Uterus (tissue), 4 donors: ENCODE measurements at places on chromosomes 4 and X. TPM values are rescaled to one million over a fixed set of nuclear protein-coding genes. Genes with fewer than 3 reads are reported as not detected.
A peak's percentile ranks its signal among the peaks of the same experiment; 100 is the strongest.

GRCh38 chrX:64842492-64842891, 133.8 kb downstream of the ZC4H2 start:
- no peak overlapping the region for H3K27ac ChIP-seq
- H3K4me3 ChIP-seq = no peak overlapping the region
- no peaks in the 10 kb centered on the region for H3K36me3 ChIP-seq

GRCh38 chr4:165027762-165028402, 3.9 kb upstream of the TRIM60 start:
- no peak for DNase-seq
- no peak overlapping the region for H3K27ac ChIP-seq
- no peaks in the 10 kb centered on the region for H3K27me3 ChIP-seq
- no peaks in the 10 kb centered on the region for H3K4me1 ChIP-seq
- H3K4me3 ChIP-seq = no peak overlapping the region

DNA sequence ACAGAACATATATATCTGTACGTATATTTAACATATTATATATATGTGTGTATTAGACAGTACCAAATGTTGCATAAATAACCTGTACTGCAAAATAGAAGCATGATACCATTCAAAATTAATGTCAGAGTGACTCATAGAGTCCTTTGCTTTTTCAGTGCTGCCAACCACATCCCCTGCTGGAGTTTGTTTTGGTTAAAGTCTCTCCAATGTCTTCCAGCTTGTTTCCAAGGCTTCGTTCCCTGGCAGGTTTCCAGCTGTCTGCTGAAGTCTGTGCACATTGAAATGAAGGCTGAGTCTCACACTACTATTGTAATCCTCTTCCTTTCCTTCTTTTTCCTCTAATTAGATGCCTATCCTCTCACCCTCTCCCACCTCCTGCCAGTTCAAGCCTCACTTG, 14.9 kb downstream of the NRK start:
- peak; percentile 68 for DNase-seq
- H3K4me1 ChIP-seq = no peaks in the 10 kb centered on the region
- no peaks in the 10 kb centered on the region for H3K36me3 ChIP-seq
- no peaks in the 10 kb centered on the region for H3K27me3 ChIP-seq
- H3K27ac ChIP-seq = peak overlapping the region; percentile 9

DNA sequence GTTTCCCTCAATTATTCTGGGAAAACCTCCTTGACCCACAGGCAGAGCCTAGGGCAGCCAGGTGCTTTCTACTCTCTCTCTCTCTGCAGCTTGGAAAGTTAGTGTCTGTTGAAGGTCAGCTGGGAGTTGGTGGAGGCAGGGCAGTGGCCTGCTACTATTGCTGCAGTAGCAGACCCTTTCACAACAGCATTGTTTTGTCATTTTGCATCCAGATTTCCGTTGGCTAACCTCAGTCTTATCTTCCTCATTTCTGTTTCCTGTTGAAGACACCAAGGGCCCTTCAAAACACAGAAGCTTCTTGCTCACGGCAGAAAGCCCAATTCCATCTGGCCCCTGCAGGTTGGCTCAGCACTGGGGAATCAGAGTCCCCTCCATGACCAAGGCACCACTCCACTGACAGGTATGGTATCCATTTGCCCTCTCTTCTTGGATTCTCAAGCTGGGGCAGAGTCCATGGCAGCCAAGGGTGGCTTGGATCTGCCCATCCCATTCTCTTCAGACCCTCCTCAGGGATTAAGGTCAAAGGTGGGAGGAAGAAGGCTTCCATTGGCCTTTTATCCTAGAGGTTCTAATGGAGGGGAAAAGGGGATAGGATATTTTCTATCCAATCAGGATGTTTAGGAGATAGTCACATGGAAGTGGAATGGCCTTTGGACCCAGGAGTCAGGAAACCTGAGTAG, 24.6 kb downstream of the VSIG4 start:
- no peaks in the 10 kb centered on the region for H3K27me3 ChIP-seq
- DNase-seq = no peak
- no peak overlapping the region for H3K4me3 ChIP-seq

DNA sequence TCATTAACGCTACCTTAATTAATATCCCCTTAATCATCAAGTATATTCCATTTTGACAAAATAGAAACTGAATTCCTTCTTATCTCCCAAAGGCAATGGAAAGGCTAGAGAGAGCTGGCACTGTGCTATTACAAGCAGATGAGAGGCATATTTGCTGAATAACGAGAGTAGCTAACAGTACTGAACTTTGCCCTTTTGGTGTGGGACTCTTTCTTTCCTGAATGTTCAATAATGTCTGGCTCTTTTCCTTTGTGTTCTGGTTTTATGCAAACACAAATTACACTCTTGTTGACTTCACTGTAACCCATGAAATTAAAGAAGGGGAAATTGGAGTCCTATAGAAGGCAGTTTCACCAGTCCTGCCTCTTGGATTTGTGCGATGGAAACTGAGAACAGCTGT, 63.5 kb downstream of the SHROOM3 start:
- no peak overlapping the region for H3K4me3 ChIP-seq
- no peak overlapping the region for H3K27ac ChIP-seq
- no peaks in the 10 kb centered on the region for H3K4me1 ChIP-seq
- H3K36me3 ChIP-seq = no peaks in the 10 kb centered on the region
- no peak for DNase-seq

DNA sequence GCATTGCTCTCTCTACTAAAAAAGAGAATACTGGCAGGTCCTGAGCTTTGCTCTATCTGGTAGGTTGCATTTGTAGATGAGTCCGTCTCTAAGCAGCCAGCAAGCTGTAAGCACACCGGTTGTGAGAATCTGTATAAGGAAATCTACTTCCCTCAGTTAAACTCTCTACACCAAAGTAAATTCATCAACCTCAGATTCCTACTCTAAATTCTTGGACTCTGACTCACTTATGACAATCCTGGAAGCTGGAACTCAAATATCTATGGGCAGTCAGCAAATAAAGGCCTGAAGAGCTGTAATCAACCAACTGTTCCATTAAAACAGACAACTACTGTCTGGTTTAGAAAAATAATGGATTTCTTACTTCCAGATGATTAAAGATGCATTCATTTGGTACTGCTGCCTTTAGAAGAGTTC, 37.9 kb downstream of the FAT1 start:
- no peak for DNase-seq
- no peaks in the 10 kb centered on the region for H3K27me3 ChIP-seq
- no peak overlapping the region for H3K4me3 ChIP-seq
- H3K4me1 ChIP-seq = no peaks in the 10 kb centered on the region
- no peak overlapping the region for H3K27ac ChIP-seq

The NAP1L2 gene
- total RNA-seq = 9.3 TPM

The DAPP1 gene
- total RNA-seq = 1.8 TPM

The CCDC110 gene
- 0.29 TPM for total RNA-seq

The MAGEA8 gene
- total RNA-seq = not detected
